ENCODE measurements at places on chromosomes 16 and 17. TPM values are rescaled to one million over a fixed set of nuclear protein-coding genes. Genes with fewer than 3 reads are reported as not detected.

Gene KRTAP4-1
- total RNA-seq = 0.25 TPM

Gene TNS4
- total RNA-seq = 178 TPM

Gene HASPIN
- 15.3 TPM for total RNA-seq

Gene CYGB
- total RNA-seq = 1.8 TPM

Gene AXIN2
- 0.95 TPM for total RNA-seq

Gene SLX1A
- 23.3 TPM for total RNA-seq

Gene KRT28
- total RNA-seq = not detected

Gene TEX19
- 0.60 TPM for total RNA-seq

Gene LHX1
- total RNA-seq = 2.2 TPM

Gene HOXB1
- total RNA-seq = not detected

Gene ACSM2A
- not detected for total RNA-seq

Gene AXIN1
- total RNA-seq = 35.3 TPM

Gene HEATR9
- total RNA-seq = not detected

Gene OR1F1
- total RNA-seq = 0.29 TPM

Gene ACACA
- 52.7 TPM for total RNA-seq

Gene SYT17
- 13.6 TPM for total RNA-seq

Gene ABCA8
- 0.15 TPM for total RNA-seq

Gene SMIM5
- 0.31 TPM for total RNA-seq

Gene AIPL1
- not detected for total RNA-seq

Gene C1QTNF1
- total RNA-seq = 38.0 TPM

Gene DNAAF1
- 0.20 TPM for total RNA-seq

Gene MYO15B
- 63.8 TPM for total RNA-seq

Gene RBFOX1
- not detected for total RNA-seq

Gene ABCC3
- total RNA-seq = 153 TPM

Gene SYNGR3
- total RNA-seq = 8.2 TPM

Gene TBC1D28
- not detected for total RNA-seq

Gene ST6GALNAC2
- 0.51 TPM for total RNA-seq

Gene MYH1
- total RNA-seq = not detected

Gene ARL17B
- total RNA-seq = 6.2 TPM

Gene PPL
- total RNA-seq = 2.4 TPM

Gene KRT33B
- not detected for total RNA-seq

Gene ZG16B
- 1.2 TPM for total RNA-seq

Gene NPIPA2
- 1.9 TPM for total RNA-seq

Gene GAST
- not detected for total RNA-seq

Gene CBFB
- 46.0 TPM for total RNA-seq

Gene DOC2A
- 2.7 TPM for total RNA-seq
